ENCODE measurements at places on chromosomes 13 and 19. TPM values are rescaled to one million over a fixed set of nuclear protein-coding genes. Genes with fewer than 3 reads are reported as not detected.
A peak's percentile ranks its signal among the peaks of the same experiment; 100 is the strongest.

DNA sequence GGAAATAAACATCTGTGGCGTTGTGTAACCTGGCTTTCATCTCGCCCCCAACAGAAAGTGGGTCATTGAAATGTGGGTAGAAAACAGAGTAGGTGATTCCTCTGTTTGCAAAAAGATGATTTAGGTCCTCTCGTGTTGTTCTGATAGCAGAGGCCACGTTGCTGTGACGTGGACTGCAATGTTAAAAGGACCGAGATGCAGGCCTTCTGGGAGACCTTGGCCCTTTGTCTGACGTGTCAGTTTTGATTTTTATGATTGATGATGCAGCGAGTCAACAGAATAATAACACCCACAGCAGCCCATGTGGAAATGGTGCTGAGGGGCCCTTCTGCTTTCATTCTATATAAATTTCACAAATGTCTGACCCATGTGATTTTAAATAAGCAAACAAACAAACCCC, 68.9 kb downstream of the FGF9 start:
- no peak for DNase-seq

Gene CNN1
- 93.9 TPM for total RNA-seq

GRCh38 chr19:17778251-17778967, 16.5 kb upstream of the B3GNT3 start:
- peak; percentile 67 for DNase-seq

DNA sequence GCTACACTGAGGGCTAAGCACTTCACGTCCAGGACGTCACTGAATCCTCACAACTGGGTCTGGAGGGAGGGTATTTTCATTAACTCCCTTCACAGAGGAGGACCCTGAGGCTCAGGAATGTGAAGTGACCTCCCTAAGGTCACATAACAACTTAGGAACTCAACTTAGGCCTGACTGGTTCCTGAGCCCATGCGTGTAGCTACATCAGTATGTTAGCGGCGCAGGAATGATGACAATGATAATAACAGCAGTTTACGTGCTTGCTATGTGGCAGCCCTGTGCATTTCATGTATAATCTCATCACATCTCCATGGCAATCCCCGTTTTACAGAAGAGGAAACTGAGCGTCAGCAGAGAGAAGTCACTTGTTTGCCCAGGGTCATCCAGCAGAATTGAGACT, 18.3 kb downstream of the KRTDAP start:
- DNase-seq = no peak

Gene USHBP1
- not detected for total RNA-seq

DNA sequence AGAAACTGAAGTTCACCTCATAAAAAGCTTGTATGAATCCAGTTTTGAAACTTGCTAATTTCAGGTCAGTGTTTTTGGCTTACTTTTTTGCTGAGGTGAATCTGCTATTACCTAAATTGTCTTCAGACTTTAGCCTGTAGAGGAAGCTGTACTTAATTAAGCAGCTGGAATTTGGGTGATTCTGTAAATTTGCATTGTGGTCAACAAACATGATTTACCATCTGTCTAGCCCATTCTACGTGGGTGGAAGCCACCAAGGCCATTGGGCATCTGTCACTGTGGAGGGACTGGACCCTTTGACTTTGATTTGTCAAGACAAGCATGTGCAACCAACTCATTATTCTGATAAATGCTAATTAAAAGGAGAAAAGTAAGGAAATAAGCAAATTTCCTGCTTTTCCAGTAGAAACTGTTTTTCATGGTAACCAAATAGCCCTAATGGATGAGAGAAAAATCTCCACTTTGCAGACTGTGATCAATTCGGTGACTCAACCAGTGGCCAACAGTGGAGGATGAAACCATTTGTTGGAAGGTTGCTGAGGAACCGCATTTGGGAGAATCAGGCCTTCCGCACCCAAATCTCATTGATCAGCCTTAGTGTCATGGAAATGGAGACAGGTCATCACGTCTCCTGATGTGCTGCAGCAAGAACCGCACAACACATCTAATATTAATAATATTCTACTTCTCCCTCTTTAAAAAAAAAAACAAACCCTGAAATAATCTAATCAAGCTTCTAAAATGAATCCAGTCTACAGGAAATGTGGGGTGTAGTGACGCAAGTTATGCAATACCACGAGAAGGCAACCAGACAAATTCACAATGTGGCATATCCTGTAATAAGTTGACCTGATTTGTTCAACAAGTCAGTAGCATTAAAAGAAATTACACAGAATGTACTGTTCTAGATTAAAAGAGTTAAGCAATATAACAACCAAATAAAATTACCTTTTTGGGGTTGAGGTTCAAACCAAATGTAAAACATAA, 54.3 kb downstream of the GARRE1 start:
- DNase-seq = no peak

All from SJSA1 (cell line).